ENCODE measurements at places on chromosomes 3 and 15. TPM values are rescaled to one million over a fixed set of nuclear protein-coding genes. Genes with fewer than 3 reads are reported as not detected.

GRCh38 chr3:8224941-8225340, 276.7 kb upstream of the LMCD1 start:
- H3K4me3 ChIP-seq, result no peak overlapping the region
- DNase-seq, result no peak
- H3K4me1 ChIP-seq, result peaks cover 3% of the 10 kb centered on the region
- no peak overlapping the region for H3K27ac ChIP-seq

DNA sequence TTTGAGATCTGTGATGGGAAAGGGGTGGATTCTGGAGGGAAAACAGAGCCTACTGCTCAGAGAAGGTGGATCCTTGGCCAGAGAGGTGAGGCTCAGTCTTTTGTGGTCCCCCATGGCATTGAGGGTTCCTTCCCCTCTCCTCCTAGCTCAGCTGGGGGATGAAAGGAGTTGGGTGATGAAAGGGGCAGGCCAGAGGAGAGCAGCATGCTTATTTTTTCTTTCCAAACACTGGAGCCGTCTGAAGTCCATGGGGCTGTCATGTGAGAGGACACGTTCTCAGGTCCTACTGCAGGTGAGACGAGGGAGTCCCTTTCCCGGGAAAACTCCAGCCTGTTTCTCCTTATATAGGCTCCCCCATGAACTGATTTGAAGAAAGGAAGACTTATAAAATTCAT, 71.4 kb downstream of the SCN5A start:
- no peak overlapping the region for H3K4me3 ChIP-seq
- H3K27ac ChIP-seq, result no peak overlapping the region
- no peaks in the 10 kb centered on the region for H3K36me3 ChIP-seq
- no peaks in the 10 kb centered on the region for H3K4me1 ChIP-seq
- H3K27me3 ChIP-seq, result no peaks in the 10 kb centered on the region

GOLGA8Q gene
- not detected for polyA plus RNA-seq

ISLR2 gene
- 0.13 TPM for polyA plus RNA-seq

- H3K4me1 ChIP-seq, result peaks cover 6% of the 10 kb centered on the region
- no peak overlapping the region for H3K4me3 ChIP-seq
- no peak for DNase-seq
- H3K36me3 ChIP-seq, result no peaks in the 10 kb centered on the region
These were observed 1.4 kb downstream of the LYSMD2 start for GRCh38 chr15:51736069-51736468.

PIF1 gene
- polyA plus RNA-seq, result 3.3 TPM

DNA sequence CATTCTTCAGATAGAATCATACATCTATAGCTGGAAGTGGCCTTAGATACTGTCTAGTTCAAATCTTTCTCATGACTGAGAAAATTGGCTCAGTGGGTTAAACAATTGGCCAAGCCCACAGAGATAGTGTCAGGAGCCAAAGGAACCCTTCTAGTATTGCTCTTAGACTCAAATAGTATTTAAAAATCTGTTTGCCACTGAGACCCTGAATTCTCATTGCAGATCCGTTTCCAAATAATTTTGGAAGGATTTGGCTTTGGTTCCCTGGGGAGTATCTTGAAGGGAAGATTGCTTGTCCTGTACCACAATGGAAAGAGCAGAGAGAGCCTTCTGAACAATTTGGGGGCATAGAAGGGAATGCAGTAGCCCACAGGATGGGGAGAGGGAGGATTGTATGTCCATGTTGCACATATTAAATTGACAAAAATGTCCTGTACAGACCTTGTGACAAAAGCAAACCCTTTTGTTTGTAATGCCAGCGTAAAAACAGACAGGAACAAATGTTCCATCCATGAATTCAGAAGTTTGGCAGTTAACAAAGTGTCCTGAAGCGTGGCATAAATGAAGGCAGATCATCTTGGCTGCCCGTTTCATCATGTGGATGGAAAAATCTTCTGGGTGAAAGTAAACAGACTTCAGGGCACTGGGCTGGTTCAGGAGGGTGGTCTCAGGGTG, 156.4 kb upstream of the RASGRP1 start:
- H3K27me3 ChIP-seq, result no peaks in the 10 kb centered on the region
- no peak for DNase-seq
- no peak overlapping the region for H3K27ac ChIP-seq
